ENCODE measurements at places on chromosomes 2 and 18. TPM values are rescaled to one million over a fixed set of nuclear protein-coding genes. Genes with fewer than 3 reads are reported as not detected.

The GDF7 gene
- total RNA-seq, result 0.10 TPM

The IL1RN gene
- total RNA-seq, result 0.38 TPM

The ACOXL gene
- total RNA-seq, result not detected

The FHL2 gene
- 64.2 TPM for total RNA-seq

The SCYGR4 gene
- total RNA-seq, result not detected

The DSC3 gene
- 1.2 TPM for total RNA-seq

The LIMS2 gene
- 7.7 TPM for total RNA-seq

The ADGRF3 gene
- total RNA-seq, result 0.23 TPM

Measured in A549 treated with GW870086 at 1 μM for 4 hours (cell line).